ENCODE measurements at places on chromosomes 4 and X.

DNA sequence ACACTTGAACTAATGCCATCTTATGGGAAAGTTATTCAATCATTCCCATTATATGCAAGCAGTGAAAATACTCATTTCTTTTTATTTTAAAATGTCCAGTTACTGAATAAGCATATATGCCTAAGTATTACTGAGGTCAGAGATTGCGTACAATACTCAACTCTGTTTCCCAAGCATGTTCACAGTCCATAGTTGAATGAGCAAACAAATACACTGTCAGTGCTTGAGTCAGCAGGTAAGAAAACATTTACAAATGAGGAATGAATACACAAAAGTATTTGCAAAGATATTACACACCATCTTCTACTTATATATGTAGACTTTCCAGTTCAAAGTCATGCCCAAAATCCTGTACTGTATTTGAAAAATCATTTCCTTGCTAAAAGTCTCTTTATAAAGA, 74.1 kb downstream of the TSPAN5 start:
- no peak for DNase-seq

- DNase-seq, result peak; percentile 69
Measured at GRCh38 chrX:103214870-103215424, at the start of gene BEX4. Gene BEX4, plus strand, starts transcription at chrX:103215108. Its CDS starts 1,046 bp downstream, at chrX:103216154.

DNA sequence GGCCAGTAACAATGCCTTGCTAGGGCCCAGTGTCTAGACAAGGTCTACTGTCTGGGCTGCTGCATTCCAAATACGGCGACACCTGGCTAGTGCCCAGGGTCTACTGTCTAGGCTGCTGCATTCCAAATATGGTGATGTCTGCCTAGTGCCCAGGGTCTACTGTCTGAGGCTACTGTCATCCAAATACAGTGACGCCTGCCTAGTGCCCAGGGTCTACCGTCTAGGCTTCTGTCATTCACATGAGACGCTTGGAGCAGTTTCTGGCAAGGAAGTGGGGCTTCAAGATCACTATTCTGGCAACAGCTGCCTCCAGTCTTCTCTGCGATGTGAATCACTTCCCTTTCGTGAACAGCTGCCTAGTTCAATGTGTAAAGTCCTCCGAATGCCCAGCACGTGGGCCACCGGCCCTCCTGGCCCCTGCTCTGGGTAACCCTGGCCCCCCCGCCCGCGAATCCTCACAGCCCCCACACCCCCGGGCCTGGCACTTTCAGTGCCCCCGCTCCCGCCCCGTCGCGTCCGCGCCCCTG, 12.7 kb downstream of the ACOX3 start:
- no peak for DNase-seq

- no peak for DNase-seq
Measured at GRCh38 chr4:1522606-1523005, 116.4 kb upstream of the NKX1-1 start.

DNA sequence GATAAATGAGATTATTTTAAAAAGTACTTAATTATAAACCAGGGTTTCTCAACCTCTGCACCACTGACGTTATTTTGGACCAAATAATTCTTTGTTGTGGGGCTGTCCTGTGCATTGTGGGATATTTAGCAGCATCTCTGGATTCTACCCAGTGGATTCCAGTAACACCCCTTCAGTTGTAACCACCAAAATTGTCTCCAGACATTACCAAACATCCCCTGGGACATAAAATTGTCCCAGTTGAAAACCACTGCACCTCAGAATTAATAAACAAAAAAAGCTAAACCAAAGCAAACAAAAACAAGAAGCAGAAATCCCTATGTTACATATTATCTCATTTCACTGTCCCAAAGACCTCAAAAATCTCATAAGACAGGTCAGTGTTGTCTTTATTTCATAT, 54.2 kb upstream of the GIMD1 start:
- DNase-seq, result no peak

GRCh38 chr4:6520051-6520636, 47.7 kb upstream of the PPP2R2C start:
- DNase-seq, result no peak

GRCh38 chr4:88802585-88803286, 105.1 kb upstream of the NAP1L5 start:
- DNase-seq, result no peak

GRCh38 chr4:176149680-176150355, 45.6 kb downstream of the SPATA4 start:
- DNase-seq, result no peak

Data from stimulated activated CD4-positive, alpha-beta T cell treated with anti-CD3 and anti-CD28 coated beads, TNF-alpha, amount 100 ng/mL, for 48 hours (primary cell).